Pulmonary artery endothelial cell (primary cell): ENCODE measurements at places on chromosomes 12 and 14. TPM values are rescaled to one million over a fixed set of nuclear protein-coding genes. Genes with fewer than 3 reads are reported as not detected.

DNA sequence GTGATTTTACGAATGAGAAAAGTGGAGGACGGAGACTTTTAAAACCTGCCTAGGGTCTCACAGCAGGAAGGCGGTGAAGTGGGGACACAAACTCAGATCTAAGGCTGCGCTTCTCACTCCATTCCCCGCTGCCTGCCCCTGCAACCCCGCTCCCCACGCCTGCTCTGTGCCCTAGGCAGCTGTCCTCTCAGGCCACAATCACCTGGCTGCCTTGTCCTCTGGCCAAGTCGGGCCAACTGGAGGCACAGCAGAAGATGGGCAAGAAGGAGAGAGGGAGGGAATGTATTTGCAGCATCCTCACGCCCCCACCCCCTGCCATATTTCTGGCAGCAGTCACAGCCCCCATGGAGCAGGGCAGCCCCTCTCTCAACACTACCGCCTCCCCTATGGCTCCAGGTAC lies 94.9 kb downstream of the CHGA start:
- DNase-seq, result no peak

DNA sequence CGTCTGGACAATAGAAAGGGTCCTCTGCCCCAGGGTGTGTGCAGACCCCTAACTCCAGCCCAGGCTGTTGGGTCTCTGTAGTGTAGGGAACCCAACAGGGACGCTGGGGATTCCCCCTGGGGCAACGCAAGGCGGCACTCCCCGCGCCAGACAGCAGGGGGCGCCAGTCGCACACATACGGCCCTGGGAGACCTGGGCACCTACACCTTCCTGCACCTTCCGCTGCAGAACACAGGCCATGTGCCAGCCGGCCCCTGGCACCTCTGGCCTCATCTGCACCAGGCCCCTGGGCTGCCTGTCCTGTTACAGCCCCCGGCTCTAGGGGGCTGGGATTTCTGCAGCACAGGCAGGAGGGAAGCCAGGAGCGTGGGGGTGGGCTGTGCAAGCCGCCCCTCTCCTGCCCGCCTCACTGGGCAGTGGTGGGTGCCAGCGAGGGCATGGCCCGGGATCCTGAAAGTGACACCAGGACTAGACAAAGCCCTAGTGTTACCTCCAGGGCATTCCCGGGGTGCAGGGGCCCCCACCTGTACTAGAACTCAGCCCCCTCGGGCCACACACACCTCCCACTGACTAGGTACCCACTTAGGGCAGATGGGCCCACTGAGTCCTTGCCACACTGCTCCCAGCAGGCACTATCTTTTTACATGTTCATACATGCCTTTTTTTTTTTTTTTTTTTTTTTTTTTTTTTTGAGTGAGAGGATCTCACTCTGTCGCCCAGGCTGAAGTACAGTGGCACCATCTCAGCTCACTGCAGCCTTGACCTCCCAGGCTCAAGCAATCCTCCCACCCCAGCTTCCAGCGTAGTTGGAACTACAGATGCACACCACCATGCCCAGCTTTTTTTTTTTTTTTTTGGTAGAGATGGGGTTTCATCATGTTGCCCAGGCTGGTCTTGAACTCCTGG lies 37.5 kb downstream of the CCNK start:
- DNase-seq, result no peak

DNA sequence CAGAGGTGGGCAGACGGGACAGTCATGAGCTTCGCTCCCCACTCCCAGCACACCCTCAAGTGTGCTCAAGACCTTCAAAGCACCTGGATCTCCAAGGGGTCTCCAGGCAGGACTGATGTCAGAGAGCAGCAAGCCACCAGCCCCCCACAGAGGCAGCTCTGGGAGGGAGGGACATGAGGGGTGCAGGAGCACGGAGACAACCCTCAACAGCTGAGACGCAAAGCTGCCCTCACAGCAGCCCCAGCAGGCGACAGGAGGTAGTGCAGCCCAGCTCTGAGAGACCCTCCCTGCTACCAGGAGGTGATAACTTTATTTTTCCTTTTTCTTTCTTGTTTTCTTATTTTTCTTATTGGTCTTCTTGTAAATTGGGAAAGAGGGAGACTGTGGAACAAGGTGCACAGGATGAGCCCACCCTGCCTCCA lies 17.9 kb downstream of the SIVA1 start:
- no peak for DNase-seq

- no peak for DNase-seq
Measured at GRCh38 chr14:64602826-64603225, 53.1 kb downstream of the PPP1R36 start.

- DNase-seq, result no peak
Measured at GRCh38 chr12:54018468-54018984, 9.7 kb upstream of the HOXC6 start.

GRCh38 chr12:16175840-16176239 lies 101.6 kb downstream of the SLC15A5 start:
- DNase-seq, result no peak

DNA sequence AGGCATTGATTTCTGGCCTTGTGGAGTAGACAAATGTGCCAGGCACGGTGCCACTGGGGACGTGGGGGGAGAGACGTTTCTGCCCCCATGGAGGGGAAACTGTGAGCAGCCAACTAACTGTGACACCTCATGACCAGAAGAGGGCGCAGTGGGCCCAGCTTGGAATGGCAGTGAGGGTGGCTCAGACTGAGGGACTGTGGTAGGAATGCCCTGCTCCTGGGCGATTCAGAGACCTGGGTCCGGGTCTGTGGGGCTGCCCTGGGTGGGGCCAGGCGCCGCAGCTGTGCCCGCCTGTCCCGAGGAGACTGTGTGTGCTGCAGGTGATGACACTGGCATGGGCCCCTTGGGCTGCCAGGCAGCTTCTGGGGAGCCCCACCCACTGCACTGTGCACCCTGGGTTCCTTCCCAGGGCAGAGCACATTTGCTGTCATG lies 60.6 kb downstream of the SLC25A47 start:
- no peak for DNase-seq

ERBB3 gene
- 0.07 and 0.11 TPM in 2 replicates for total RNA-seq

ERP29 gene
- total RNA-seq, result 69.3 and 78.9 TPM in 2 replicates

FAM222A gene
- total RNA-seq, result 0.26 and 0.92 TPM in 2 replicates

TSHR gene
- not detected in 2 replicates for total RNA-seq
